ENCODE measurements at places on chromosomes 13 and 19.

GRCh38 chr19:2253106-2254063 lies 2.8 kb downstream of the JSRP1 start:
- no peaks in the 10 kb centered on the region for H3K36me3 ChIP-seq
- DNase-seq = no peak
- no peak overlapping the region for H3K27ac ChIP-seq
- no peaks in the 10 kb centered on the region for H3K27me3 ChIP-seq

GRCh38 chr19:7526059-7526929 lies 3.9 kb downstream of the MCOLN1 start:
- no peaks in the 10 kb centered on the region for H3K27me3 ChIP-seq
- no peaks in the 10 kb centered on the region for H3K36me3 ChIP-seq
- DNase-seq = no peak
- no peak overlapping the region for H3K4me3 ChIP-seq

GRCh38 chr19:3249408-3249807 lies 24.9 kb downstream of the CELF5 start:
- DNase-seq = no peak
- no peaks in the 10 kb centered on the region for H3K27me3 ChIP-seq
- no peaks in the 10 kb centered on the region for H3K4me1 ChIP-seq

GRCh38 chr13:30572859-30573275 lies 44.9 kb upstream of the USPL1 start:
- peak; percentile 34 for DNase-seq
- peak overlapping the region; percentile 28 for H3K27ac ChIP-seq
- H3K4me3 ChIP-seq = peak overlapping the region; percentile 0
- no peaks in the 10 kb centered on the region for H3K27me3 ChIP-seq
- no peaks in the 10 kb centered on the region for H3K4me1 ChIP-seq
- no peaks in the 10 kb centered on the region for H3K36me3 ChIP-seq

Data from hepatocyte (in vitro differentiated cells).